Brain (organoid and tissue), 16 donors: ENCODE measurements at places on chromosomes 3 and 15. TPM values are rescaled to one million over a fixed set of nuclear protein-coding genes. Genes with fewer than 3 reads are reported as not detected.

LRRC31 gene
- not detected for polyA plus RNA-seq

FRG2C gene
- polyA plus RNA-seq: not detected

TLR9 gene
- polyA plus RNA-seq: 0.19 TPM

CSPG4 gene
- polyA plus RNA-seq: 11.3 TPM

GPR171 gene
- not detected for polyA plus RNA-seq

ADGRG7 gene
- not detected for polyA plus RNA-seq

PAK6 gene
- polyA plus RNA-seq: 8.8 TPM

SPATA12 gene
- not detected for polyA plus RNA-seq

CNTN4 gene
- 8.8 TPM for polyA plus RNA-seq

RAP2B gene
- 0.46 TPM for polyA plus RNA-seq
